ENCODE measurements at places on chromosomes 12 and 14.

DNA sequence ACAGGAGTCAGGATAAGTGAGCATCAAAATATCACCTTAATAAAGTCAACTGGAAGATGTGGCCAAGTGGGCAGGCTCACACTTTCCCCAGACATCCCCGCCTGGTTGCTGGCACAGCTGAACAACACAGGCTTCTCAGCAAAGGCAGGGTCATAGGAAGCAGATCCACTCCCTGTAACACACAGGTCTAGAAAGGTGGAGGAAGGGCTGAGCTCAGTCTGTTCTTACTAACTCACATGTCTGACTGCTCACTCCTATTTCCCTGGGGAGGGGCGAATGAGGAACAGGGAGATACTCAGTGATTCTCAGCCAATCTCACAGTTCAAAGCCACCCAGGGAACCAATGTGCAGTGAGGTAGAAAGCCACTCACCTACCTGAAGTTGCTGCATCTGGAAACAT lies 45.0 kb upstream of the AMN1 start:
- DNase-seq: no peak

- DNase-seq: no peak
Measured at GRCh38 chr12:120049426-120049825, 60.4 kb downstream of the BICDL1 start.

- DNase-seq: no peak
Measured at GRCh38 chr12:92384571-92384970, 238.9 kb upstream of the BTG1 start.

DNA sequence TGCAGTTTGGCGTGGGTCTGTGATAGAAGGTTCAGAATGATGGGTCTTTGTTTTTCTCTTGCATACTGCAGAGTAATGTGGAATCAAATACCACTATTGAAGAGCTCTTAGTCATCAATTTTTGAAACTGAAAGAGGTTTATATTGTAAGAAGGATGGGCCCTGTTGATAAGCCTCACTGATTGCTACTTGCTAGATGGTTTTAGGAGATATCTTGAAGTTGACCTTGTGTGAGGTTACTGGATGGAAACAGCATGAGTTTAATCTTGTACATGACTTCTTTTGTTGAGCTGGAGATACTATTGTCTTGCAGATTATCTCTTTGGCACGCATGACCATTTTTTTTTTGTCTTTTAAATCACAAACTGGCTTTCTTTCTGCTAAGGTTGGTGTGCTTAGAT lies 13.8 kb downstream of the BICD1 start:
- DNase-seq: no peak

- DNase-seq: no peak
Measured at GRCh38 chr12:118319627-118320026, 53.1 kb downstream of the TAOK3 start.

DNA sequence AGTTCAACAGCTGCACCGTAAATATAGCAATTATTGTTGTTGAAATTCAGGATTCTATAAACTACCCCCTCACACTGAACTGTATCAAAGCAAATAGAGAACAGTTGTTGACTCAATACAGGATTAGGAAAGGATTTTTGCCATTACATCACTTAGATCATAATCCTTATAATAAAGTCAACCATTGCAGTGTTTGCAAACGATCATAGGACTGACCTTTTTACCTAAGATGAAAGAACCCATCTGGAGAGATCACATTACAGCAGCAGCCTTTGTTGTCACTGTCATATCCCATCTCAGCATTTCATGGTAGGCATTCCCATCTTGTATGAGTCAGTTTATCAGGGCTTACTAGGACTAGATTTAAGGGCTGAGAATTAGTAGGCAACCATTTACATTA lies 96.1 kb downstream of the IPO8 start:
- DNase-seq: no peak

- DNase-seq: no peak
Measured at GRCh38 chr14:35687335-35687939, 121.7 kb downstream of the RALGAPA1 start.

- DNase-seq: no peak
Measured at GRCh38 chr12:47449797-47450196, 256.0 kb downstream of the RPAP3 start.

DNA sequence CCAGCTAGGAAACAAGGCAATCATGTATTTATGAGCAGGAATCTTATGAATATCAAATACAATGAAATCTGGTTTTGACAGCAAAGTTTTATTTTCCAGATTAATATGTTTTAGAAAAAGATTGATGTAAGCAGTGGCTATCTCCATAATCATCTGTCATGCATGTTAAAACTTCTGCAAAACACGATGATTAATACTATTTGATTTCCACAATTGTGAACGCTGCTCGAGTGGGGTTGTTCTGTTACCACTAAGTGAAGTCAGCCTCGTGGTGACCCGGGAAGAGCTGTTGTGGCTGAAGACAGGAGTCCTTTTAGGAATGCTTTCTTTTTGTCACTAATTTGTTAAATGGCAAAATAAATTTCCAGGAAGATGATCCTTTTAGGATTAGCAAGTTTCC lies 9.4 kb downstream of the CFAP251 start:
- no peak for DNase-seq

DNA sequence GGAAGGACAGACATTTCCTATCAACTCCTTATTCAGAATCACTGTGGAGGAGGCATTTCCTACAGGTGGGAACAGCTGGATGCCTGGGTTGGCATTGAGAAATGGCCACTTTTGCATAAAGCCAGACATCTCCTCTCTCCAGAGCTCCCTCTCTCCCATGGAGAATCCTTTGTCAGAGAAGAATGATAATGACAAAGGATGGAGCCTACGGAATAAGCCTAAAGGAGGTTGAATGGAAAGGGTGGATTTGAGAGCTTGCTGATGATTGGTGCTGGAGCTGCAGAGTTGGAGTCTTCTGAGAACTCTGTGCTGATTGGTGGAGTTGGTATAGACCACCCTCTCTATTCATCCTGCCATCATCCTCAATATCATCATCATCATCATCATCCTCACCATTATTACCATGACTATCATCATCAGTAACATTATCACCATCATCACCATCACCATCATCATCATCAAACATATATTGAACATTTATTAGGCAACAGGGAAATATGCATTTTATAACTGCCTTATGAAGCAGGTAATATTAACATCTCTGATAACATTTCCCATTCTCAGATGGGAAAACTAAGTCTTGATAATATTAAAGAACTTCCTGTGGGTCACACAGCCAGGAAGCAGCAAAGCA lies 89.2 kb upstream of the HSPB8 start:
- no peak for DNase-seq

DNA sequence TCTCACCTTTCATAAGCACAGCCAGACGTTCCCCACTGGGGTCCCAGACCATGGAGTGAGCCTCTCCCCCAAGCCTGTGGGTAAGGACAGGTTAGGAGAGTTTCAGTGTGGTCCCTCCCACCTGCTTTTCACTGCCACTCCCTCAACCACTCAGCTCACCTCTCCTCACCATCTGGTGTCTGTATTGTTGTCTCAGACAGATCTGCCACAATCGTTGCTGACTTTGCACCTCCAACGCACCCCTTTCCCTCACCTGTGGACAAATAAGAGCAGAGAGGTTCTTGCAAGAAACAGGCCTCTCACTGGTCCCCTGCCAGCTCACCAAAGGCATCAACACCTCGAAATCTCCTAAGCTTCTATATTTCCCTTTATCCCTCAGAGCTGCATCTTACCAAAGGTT lies 8.8 kb downstream of the MYG1 start:
- no peak for DNase-seq

GRCh38 chr12:62332598-62332997 lies 72.4 kb downstream of the USP15 start:
- no peak for DNase-seq

DNA sequence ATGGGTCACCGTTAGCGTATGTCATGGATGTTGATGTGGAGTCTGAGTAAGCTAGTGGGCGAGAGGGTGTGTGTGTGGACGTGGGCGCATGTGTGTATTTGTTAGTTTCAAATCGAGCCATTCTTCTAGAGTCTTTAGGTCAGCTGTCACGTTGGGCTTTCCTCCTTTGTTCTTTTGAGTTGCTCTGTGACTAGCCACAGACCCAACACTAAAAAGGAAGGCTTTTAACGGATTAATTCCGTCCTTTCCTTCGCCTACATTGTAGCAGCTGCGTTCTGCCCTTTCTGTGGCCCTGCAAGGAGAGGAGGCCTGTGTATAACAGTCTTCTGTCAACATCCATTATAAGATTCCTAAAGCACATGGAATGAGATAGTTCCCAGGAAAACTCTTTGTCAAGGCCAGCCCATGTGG lies 117.2 kb upstream of the DNM1L start:
- DNase-seq: no peak

DNA sequence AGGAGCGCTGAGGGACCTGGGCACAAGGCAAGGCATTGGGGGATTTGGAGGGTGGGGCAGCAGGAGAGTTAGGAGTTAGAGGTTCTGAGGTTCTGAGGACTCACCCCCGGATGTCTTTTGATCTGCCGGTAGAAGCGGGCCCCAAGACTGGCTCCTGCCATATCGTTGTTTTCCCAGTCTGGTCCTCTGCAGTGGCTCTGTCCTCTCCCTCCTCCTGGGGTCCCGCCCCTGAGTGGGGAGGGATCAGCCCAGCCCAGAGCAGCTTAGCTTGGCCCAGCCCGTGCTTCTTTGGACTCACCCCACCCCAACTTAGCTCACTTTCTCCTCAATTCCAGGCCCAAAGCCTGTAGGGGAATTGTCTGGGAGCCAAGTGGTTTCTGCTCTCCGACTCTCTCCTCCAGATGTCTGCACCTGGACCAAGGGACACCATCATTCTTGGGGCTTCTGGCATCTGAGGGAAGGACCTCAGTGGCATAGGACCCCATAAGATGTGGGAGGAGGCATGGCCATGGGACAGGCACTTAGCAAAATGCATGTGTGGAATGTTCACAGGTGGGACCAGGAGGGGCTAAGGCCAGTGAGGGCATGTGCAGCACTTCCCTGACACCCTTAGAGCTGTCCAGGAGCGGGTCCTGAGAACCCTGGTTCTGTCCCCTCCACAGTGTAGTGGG lies 7.5 kb downstream of the SHMT2 start:
- no peak for DNase-seq

DNA sequence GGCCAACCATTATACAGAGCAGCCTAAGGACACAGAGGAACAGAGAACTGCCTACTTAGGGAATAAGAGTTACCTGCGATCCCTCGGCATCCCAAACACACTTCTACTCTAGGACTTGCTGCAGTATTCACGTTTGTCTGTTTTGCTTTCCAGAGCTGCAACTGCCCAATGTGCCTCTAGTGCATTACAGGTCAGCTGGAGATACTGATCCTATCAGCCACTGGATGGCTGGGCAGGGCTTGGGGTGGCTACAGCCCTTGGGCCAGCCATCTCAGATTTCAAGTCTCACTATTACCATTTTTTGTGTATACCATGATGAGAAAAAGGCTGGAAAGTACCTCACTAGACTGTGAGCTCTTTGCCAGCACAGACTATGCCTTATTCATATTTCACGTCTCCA lies 4.6 kb downstream of the ARF3 start:
- DNase-seq: no peak

GRCh38 chr12:71691504-71692129 lies 5.7 kb downstream of the TMEM19 start:
- DNase-seq: no peak

- no peak for DNase-seq
Measured at GRCh38 chr14:102418853-102419240, 56.1 kb downstream of the TECPR2 start.

GRCh38 chr14:52046376-52046917 lies 22.4 kb downstream of the NID2 start:
- DNase-seq: no peak

DNA sequence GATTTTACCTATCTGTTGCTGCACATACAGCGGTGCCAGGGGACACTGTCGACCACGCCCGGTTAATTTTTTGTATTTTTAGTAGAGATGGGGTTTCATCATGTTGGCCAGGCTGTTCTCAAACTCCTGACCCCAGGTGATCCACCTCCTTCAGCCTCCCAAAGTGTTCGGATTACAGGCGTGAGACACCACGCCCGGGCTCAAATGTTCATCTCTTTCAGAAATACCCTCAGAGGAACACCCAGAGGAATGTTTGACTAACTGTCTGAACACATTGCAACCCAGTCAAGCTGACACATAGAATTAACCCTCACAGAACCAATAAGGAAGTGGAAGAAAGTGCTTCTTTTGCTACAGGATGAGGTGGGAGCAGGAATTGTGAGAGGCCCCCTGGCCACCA lies 15.0 kb upstream of the ETFBKMT start:
- no peak for DNase-seq

DNA sequence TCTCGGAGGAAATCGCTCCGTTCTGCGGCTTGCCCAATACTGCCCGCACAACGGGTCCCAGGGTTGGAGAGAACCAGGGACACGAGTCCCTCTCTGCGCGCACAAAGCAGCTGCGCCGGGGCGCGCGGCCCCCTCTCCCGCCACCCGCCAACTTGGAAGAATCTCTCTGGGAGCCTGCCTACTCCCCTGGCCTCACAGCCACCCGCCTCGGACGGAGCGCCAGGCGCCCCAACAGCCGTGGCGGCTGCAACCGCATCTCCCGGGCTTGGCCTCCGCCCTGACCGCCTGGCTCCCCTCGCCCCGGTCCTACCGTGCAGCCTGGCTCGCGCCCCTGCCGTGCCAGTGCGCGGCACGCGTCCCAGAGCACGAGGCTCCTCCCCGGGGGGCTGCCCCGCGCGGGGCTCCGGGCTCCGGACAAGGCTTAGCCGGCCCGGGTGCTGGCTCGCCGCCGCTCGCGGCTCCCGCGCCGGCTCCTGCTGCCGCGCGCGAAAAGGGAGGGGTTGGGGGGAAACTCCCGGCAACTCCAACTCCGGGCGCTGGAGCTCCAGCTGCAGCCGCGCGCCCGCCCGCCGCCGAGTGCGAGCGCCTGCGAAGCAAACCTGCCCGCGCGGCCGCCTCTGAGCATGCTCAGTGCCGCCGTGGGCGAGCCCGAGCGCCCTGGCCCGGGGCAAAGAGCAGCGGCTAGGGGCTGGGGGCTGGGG lies at the start of gene STXBP6:
STXBP6 (minus strand) TSS at position 580 of the 701 bp plus-strand sequence. CDS start 75,329 bp downstream, outside the sequence.
- DNase-seq: no peak

DNA sequence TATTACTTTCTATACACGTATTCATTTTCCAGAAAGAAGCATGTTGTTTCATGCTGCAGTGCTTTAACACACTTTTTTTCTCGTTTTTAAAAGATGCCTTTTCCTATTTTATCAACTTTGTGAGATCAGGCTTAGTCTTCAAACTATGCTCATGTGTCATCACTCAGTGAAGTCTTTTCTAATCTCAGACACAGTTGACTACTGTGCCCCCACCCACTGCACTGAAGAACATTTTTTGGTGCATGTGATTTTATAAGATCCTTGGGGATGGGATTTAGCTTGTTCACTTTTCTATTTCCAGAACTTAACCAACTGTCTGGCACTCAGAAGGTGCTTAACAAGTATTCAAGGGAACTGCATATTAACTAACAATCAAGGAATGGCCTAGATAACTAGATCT lies 85.5 kb downstream of the CDK17 start:
- DNase-seq: no peak

DNA sequence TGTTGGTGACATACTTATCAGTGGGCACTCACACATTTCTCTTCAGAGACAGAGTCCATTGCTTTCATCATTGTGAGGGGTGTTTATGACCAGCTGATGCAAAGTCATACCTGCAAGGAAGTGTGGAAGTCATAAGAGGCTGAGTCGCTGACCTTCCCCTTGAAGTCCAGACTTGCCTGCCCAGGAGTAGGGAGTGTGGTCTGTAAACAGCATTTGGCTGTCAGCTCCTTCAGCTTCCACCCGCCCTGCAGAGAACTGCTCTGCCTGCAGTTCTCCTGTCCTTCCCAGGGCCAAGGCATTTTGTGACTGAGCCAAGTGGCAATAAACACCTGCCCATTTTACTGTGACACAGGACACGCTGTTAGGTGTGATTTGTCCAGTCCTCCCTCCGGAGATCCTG lies 801.3 kb downstream of the BCL11B start:
- DNase-seq: no peak
